ENCODE measurements at places on chromosomes 12 and 14.

DNA sequence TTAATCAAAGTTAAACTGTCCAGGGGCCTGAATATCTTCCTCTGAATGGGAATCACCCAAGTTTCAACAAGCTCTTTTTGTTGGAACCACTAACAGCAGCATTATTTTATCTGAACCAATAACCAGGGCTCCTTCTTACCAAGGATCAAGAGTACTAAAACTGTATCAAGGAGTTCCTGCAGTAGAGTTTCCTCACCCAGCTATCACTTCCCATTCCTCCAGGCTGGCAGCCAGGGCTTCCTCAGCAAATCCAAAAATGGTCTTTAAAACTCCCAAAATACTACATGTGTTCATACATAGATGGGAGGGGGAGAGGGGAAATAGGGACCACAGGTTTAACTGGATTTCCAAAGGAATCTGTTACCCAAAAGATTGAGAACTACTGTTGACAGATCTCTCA lies 10.5 kb downstream of the FMNL3 start:
- no peak for DNase-seq

- DNase-seq, result no peak
These were observed 76.1 kb downstream of the LRIG3 start for GRCh38 chr12:58844161-58844560.

DNA sequence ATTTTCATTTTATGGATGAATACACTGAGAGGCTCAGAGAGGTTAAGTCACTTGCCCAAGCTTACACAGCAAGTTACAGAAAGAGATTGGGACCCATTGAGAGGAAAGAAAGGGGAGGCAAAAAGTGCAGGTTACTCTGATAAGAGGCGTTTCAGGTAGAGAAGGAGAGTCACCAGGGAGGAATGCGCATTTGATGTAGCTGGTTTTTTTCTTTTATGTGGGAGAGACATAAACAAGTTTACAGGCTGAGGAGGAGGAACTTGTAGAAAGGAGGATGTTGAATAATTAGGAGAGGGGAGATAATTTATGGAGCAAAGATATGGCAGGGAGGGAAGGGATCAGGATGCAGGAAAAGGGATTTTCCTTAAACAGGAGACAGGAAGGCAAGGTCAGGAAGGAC lies 297.0 kb downstream of the PCNX1 start:
- DNase-seq, result no peak

DNA sequence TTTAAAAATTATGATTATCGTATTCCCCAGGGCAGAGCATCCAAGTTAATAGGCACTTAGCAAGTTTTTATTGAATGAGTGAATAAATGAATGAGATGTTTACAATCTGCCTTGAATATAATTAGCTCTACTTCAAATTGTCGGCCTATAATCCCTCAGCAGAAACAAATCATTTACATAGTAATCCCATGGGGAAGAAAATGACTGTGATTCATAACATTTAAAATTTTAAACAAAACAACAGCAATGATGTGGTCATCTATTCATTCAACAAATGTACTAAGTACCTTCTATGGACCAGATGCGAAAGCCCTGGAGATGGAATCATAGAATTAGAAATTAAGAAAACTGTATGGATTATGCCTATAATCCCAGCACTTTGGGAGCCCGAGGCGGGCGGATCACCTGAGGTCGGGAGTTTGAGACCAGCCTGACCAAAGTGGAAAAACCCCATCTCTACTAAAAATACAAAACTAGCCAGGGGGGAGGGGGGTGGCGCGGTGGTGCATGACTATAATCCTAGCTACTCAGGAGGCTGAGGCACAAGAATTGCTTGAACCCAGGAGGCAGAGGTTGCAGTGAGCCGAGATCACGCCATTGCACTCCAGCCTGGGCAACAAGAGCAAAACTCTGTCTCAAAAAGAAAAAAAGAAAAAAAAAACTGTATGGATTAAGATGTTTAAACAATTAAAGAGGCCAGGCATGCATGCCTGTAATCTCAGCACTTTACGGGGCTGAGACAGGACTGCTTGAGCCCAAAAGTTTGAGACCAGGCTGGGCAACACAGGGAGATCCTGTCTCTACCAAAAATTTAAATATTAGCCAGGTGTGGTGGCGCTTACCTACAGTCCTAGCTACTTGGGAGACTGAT lies 17.7 kb upstream of the MDM2 start:
- no peak for DNase-seq

- no peak for DNase-seq
These were observed at the start of gene TMEM132D for GRCh38 chr12:129903956-129904829. TMEM132D (minus strand) TSS chr12:129904025.

- no peak for DNase-seq
These were observed 62.6 kb downstream of the DUSP16 start for GRCh38 chr12:12499909-12500604.

DNA sequence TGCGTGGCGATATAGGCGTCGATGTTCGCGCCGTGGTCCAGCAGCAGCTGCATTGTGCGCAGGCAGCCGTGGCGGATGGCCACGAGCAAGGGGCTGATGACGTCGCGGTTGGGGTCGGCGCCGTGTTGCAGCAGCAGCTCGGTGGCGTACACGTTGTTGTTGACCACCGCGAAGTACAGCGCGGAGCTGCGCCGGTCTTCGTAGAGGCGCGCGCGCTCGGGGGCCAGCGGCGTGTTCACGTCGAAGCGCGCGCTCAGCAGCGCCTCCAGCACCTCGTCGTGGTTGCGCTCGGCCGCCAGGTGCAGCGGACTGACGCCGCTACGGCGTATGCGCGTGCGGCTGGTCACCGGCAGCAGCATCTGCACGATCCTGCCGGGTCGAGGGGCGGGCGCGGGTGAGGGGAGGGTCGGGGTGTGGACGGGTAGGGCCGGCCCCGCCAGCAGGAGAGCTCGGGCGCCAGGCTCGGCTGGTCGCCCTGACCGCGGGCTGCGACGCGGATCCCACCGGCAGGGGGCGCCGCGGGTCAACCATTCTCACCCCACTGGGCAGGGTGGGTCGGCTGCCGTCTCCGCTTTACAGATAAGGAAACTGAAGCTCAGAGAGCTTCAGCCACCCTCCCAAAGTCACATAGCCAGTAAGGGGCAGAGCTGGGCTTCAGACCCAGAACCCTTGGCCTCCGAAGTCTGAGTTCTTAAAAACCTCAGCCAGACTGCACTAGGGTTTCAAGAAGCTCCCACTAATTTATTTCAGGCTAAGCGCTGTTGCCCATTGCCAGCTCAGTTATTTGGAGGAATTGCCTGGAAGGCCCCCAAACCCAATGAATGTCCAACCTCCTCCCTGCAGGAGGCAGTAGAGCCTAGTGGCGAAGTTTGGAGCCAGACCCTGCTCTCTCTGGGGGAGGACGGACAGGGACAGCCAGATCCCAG lies 12.4 kb downstream of the FAM181A start:
- no peak for DNase-seq

DNA sequence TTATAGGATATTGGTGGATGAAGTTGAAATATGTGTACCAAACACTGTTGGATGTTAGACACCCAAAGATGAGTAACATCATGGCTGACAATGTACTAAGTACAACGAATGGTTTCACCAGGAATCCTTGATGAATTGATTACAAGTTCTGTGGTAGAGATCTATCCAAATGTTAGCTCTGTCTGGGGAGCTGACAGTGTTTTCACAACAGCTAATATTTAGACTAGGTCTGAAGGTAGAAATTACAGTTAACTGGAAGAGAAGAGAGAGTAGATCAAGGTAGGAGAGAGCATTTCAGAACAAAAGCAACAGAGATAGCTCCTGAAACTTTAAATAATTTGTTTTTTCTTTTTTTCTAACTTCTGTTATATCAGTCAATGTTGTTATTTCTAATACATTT lies 44.9 kb downstream of the DERA start:
- DNase-seq, result no peak

GRCh38 chr12:131380965-131381705 lies 329.8 kb upstream of the SFSWAP start:
- no peak for DNase-seq

GRCh38 chr14:92461891-92462290 lies 51.7 kb upstream of the RIN3 start:
- no peak for DNase-seq

GRCh38 chr12:107853479-107853878 lies 79.0 kb downstream of the ASCL4 start:
- DNase-seq, result no peak

DNA sequence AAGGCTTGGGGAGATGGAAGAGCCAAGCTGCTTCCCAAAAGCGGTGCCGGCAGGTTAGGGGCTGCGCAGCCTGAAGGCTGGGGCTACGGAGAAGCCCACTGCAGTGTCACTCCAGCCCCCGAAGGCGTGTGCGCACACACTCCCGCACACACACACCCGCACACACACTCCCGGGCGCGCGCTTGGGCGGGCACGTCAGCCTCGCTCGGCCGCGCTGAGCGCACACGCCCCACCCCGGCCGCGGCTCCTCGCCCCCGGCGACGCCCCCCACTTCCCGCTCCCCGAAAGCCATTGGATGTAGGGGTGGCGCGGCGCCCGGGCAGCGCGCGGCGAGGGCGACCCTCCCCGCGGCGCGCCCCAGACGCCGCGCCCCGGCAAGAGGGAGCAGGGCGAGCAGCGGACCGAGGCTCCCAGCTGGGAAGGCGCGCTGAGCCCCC lies at the start of gene KCNK10:
KCNK10 (minus strand) TSS at position 184 of the 437 bp plus-strand sequence. CDS start 471 bp downstream, outside the sequence.
- DNase-seq, result no peak

DNA sequence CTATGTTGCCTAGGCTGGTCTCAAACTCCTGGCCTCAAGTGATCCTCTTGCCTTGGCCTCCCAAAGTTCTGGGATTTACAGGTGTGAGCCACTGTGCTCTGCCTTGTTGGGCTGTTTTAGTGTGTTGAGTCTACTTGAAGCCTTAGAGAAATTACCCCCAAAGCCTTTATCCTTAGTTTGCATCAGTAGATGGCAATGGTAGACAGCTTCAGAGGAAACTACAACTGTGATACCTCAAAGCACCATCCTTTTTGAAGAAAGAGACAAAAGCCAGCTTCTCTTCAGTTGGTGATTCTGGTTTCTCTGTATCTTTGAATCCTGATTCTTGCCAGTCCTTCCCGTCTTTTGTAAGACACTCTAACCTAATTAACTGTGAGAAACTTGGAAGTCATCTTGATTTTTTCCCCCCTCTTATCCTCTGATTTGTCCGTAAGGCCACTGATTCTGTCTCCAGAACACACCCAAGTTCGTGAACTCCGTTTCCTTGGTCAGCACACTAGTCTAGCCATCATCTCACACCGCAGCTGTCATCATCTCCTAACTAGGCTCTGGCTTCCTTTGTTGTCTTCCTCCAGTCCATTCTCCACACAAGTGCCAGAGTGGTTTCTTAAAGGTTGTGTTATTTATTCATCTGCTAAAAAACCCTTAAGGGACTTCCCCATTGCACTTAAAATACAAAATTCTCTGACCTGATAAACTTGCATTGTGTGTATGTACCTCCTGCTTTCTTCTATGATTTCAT lies 20.2 kb downstream of the ATP2A2 start:
- no peak for DNase-seq

- DNase-seq, result no peak
These were observed 21.7 kb downstream of the CAPRIN2 start for GRCh38 chr12:30732954-30733637.

DNA sequence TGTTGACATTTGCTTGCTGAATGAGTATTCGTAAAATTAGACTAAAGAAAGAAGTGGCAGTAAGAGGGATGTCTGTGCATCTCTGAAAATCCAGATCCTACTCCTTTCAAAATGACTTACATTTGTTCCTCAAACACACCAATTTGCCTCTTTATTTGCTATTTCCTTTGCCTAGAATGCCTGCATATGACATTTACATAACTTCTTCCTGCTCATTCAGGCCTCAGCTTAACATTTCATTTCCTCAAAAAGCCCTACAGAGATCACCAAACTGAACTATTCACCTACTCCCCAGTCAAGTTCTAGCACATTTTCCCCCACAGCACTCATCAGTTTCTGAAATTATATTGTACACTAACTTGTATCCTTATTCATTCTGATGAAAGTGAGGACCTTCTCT lies 907.2 kb downstream of the LRFN5 start:
- no peak for DNase-seq

DNA sequence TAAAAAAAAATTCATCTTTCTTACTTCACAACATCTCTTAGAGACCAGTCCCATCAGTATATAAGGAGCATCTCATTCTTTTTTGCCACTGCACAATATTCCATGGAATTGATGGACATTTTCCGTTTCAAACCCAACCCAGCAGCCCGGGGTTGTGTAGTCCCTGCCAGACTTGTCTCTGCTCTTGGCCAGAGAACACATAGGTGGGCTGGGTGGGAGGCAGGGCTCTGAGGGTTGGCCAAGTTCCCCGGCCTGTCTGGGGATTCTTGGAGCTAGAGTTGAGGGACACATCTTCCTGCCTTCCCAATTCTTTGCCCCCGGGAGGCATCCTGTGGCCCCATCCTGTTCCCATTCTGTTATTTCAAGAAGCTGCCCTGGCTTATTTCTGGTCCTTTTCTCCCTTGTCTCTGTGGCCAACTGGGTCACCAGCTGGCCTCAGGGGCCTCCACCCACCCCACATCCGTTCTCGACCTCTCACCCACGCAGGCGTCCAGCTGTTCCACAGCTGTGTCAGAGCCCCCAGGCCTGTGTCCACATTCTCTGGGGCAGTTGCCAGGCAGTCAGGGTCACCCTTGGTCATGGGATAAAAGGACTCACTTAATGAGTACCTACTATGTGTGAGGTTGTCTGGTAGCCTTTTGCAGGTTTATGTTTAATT lies 52.0 kb upstream of the CCDC63 start:
- no peak for DNase-seq

GRCh38 chr12:75938189-75938588 lies 93.4 kb downstream of the PHLDA1 start:
- DNase-seq, result no peak

DNA sequence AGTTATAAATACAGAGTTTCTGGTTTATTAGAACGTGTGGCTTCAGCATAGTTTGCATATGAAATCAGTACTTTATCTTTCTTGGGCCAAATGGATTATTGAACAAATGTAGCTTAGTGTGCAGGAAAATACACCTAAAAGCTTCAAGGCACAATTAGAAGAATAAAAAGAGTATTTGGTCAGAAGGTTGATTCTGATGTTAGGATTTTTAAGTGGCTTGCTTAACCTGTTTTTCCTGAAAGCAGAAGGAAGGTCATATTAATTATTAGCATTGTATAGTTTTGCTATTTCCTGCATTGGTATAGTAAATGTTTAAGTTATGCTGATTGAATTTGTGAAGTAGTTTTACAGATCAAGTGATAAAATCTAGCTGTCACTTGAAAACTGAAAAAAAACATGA lies 31.0 kb upstream of the GNS start:
- DNase-seq, result no peak

- DNase-seq, result no peak
These were observed 21.8 kb downstream of the TSHR start for GRCh38 chr14:80977221-80977620.

- DNase-seq, result no peak
These were observed 101.0 kb downstream of the NUAK1 start for GRCh38 chr12:106037524-106038298.
